ENCODE measurements at places on chromosomes 1 and 21.
A peak's percentile ranks its signal among the peaks of the same experiment; 100 is the strongest.

GRCh38 chr1:24425922-24426321 lies 10.3 kb downstream of the NIPAL3 start:
- DNase-seq = no peak

DNA sequence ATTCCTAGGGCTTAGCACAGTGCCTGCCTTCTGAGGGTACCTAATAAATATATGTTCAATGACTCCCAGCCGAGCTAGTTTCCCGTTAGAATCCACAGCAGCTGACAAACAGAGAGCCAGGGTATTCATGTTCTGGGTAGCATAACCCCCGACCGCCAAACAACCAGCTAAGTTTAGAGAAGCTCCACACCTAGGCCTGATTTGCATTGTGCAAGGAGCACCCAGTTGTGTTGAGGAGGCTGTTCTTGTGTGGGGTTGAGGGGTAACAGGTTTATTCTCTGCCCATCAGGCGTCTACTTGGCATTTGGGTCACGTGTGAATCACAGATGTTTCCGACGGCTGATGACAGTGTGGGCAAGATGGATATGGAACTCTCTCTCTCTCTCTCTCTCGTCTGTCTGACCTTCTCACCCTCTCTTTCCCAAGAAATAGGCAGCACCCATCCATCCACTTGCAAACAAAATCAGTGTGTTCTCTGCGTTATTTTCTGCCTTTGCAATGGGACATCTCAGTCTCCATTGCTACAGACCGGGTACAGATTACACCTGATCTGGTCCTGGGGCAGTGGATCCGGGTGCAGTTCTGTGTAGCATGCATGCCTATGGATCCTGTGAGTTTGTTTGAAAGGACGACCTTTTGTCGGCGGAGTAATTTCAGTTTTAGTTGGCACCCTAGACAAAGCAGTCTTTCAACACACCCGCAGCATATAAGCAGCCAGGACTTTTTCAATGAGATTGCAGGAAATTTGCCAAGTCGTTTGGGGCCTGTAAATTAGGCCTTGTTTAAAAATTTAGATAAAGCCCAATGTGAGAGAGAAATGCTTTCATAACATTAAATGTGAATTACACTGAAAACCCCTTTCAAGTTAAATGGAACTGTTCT lies 29.4 kb downstream of the KAZN start:
- DNase-seq = no peak

- no peak for DNase-seq
Measured at GRCh38 chr1:9764550-9764949, 59.2 kb downstream of the CLSTN1 start.

- DNase-seq = peak; percentile 91
Measured at GRCh38 chr1:27868932-27869718, 3.2 kb upstream of the THEMIS2 start.

DNA sequence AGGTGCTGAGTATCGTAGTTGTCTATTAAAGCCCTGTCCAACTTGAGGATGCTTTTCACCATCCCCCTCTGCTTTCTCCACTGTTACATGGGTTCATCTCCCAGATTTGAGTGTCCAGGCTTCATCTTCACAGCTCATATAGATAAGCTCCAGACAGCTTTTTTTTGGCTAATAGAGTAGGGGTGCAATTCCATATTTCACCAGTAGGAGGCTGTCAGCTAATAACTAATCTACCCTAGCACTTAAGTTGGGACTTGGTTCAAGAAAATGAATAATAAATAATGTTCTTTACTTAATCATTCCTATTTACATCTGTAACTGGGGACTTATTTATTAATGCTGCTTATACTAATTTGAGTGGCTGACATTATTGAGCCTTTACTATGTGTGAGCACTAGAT lies 124.5 kb downstream of the IGSF21 start:
- DNase-seq = no peak

DNA sequence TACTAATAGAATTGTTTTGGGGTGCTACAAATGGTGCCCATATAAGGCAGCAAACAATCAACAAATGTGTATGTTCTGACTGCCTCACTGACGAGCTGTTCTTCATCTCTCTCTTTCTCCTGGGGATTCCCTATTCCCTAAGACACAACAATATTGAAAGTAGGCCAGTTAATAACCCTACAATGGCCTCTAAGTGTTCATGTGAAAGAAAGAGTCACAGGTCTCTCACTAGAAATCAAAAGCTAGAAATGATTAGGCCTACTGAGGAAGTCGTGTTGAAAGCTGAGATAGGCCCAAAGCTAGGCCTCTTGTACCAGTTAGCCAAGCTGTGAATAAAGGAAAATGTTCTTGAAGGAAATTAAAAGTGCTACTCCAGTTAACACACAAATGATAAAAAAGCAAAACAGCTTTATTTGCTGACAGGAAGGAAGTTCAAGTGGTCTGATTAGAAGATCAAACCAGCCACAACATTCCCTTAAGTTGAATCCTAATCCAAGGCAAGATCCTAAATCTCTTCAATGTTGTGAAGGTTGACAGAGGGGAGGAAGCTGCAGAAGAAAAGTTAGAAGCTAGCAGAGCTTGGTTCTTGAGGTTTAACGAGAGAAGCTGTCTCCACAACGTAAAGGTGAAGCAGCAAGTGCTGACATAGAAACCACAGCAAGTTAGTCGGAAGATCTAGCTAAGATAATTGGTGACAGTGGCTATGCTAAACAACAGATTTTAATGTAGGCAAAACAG lies 26.3 kb downstream of the ATP2B4 start:
- DNase-seq = no peak

GRCh38 chr21:32349333-32349944 lies 43.4 kb downstream of the URB1 start:
- no peak for DNase-seq

DNA sequence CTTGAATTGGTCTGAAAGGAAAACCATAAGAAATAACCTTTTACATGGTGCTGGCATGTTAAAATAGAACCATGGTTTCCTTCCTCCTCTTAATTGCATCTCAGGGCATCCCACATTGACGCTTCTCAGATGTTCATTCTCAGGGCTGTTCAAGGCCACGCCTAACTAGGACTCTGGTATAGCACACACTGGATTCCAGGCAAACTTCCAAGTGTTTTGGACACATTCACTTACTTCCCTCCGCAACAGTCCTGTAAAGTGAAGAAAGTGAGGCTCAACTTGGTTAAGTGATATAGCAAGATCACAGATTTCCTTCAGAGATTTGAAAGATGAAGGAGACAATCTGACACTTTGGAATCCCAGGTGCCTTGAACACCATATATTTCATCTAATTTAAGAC lies 244.8 kb downstream of the DUSP10 start:
- no peak for DNase-seq

GRCh38 chr21:17819877-17820229 lies 697 bp upstream of the C21orf91 start:
- no peak for DNase-seq

- no peak for DNase-seq
Measured at GRCh38 chr1:232891656-232892317, 58.6 kb upstream of the NTPCR start.

DNA sequence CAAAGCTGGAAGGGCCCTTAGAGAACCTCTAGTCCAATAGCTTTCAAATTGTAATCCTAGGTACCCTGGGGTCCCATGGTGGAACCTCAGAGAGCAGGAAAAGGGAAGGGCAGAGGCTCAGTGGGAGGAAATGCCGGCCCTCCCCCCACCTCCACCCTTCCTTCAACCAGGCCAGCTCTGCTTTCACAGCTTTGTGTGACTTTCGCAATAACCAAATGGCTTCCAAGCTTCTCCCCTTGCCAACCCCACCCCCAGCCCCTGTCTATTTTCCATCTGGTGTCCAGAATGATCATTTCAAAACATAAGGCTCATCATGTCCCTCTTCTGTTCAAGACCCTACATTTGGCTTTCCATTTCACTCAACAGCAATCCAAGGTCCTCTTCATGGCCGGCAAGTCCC lies 74.4 kb downstream of the CD58 start:
- DNase-seq = no peak

- DNase-seq = no peak
Measured at GRCh38 chr1:25771221-25772114, 28.5 kb upstream of the SELENON start.

DNA sequence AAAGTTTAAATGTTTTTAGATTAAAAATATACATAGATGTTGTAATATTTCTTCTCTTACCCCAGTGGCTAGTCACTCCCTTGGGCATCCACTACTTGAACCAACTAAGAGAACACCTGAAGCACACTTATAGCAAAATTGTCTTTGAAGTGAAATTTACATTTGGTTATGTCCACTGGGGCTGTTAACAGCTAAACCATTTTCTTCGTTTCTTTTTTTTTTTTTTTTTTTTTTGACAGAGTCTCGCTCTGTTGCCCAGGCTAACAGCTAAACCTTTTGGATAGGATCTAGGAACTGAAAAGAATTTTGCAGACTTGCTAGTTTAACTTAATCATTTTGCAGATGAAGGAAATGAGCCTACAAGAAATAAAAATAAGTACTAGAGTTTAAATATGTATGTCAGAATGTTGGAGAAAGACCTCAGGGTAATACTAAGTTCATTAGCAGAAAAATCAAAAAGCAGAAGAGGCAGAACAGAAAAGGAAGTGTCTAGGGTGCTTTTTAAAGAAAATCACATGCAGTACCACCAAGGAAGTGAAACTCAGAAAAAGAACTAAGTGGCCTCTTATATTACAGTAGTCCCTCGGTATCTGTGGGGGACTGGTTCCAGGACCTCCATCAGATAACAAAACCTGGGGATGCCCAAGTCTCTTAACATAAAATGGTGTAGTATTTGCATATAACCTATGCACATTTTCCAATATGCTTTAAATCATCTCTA lies 11.8 kb downstream of the DRAM2 start:
- peak; percentile 19 for DNase-seq

DNA sequence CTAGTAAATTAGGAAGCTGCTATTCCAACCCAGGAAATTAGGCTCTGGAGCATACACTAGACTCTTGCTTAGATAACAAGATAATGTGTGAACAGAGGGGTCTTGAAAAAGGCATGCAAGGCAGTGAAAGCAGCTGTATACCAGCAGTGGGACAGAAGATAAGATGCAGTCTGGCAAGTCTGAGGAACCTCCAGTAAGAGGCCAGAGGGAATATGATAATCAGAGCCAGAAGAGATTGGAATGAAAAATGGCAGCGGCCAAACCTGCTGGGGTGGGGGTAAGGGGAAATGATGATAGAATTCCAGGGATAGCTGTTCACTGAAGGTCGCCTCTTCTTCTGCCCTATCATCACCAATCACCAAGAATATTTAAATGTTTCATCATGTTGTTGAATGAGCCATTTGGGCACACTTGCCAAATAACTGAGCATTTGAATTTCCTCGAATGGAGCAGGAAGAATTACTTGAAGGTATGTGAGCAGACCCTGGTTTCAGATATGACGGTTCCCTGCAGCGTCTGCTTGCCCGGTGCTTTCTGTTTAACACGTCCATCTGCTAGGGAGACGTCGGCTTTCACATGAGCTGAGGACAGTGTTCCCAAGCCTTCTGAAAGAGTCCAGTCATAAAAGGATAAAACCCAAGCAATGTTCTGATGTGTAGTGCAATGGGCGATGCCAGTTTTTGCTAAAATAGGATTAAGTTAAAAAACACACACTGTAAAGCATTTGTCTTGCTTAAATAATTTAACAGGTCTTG lies 173.3 kb downstream of the RWDD3 start:
- DNase-seq = no peak

- DNase-seq = no peak
Measured at GRCh38 chr1:43961692-43962091, 8.1 kb upstream of the DPH2 start.

GRCh38 chr1:30795026-30795425 lies 37.5 kb upstream of the LAPTM5 start:
- no peak for DNase-seq

DNA sequence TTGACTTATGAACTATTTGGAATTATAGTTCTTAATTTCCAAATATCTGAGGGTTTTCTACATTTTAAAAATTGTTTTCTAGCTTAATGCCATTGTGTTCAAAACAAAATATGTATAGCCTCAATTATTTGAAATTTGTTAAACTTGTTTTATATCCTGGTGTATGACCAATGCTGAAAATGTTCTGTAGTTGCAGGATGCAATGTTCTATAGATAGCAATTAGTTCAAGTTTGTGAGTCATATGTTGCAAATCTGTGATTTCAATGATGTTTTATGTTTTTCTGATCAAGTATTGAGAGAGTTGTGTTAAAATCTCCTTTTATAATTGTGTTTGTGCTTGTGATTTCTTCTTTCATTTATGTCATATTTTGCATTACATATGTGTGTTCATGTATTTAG lies 517.5 kb downstream of the ADGRL2 start:
- DNase-seq = no peak

- peak; percentile 65 for DNase-seq
Measured at GRCh38 chr21:17783481-17784179, 35.5 kb downstream of the C21orf91 start.

DNA sequence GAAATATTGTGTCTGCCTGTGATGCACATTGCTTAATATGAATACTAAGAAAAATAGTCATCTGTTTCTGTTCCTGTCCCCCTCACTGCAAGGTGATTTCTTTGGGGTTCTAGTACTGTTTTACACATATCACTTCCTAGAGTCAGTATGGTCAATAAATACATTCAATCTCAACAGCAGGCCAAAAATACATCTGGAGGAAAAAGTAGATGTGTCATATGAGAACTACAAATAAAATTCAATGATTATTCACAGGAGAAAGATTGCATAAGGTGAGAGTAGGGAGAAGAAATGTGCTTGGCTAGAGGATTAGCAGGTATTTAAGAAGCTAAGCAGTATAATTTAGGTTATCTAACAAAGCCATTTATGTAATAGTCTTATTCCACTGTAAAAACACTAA lies 45.3 kb upstream of the SAMSN1 start:
- no peak for DNase-seq

- no peak for DNase-seq
Measured at GRCh38 chr1:1041873-1042272, 22.0 kb downstream of the AGRN start.

DNA sequence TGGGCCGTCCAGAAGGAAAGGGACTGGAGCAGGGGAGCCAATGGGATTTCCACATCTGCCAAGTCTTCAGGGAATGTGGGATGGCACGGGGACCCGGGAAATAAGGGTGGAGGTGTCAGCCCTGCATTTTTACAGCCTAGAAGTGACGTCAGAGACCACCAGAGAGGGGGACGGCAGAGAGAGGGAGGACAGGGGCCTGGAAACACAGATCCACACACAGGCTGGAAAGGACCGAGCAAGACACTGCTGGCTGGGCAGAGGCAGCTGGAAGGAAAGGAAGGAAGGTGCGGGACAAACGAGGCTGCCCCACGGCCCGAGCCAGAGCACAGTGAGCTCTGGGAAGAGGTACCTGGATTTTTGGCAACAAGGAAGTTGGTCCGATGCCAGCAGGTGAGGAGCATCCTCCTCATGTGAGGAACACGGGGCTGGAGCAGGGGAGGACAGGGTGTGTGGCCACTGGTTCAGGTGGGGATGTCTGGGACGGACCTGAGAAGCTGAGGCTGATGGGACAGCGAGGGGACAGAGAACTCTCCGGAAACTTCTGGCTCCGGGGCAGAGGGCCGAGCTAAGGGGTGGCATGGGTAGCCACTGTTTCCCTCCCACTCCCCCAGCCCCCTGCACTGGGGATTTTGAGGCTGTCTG lies 138.3 kb downstream of the PGBD5 start:
- no peak for DNase-seq

DNA sequence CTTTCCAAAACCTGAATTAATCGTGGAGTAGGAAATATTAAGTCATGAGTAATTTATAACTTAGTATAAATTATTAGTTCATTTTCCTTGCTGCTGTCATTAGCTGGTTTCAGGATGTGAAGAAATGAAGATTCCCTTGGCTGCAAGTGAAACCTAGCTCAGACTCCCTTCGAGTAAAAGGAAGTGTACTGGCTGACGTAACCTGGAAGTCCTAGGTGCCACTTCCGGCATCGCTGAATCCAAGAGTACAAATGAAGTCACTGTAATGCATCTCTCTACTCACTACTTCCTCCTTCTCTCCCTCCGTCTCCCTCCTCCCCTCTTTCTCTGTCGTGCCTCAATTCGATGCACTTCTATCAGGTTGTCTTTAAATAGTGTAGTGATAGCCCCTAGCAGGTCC lies 28.8 kb downstream of the ZP4 start:
- DNase-seq = no peak

Measured in CD8-positive, alpha-beta T cell (primary cell).